MV-4-11 (cell line): ENCODE measurements at places on chromosomes 13 and 19.
A peak's percentile ranks its signal among the peaks of the same experiment; 100 is the strongest.

- peak; percentile 83 for DNase-seq
These were observed 62.1 kb upstream of the TPM4 start for GRCh38 chr19:16013851-16014840.

DNA sequence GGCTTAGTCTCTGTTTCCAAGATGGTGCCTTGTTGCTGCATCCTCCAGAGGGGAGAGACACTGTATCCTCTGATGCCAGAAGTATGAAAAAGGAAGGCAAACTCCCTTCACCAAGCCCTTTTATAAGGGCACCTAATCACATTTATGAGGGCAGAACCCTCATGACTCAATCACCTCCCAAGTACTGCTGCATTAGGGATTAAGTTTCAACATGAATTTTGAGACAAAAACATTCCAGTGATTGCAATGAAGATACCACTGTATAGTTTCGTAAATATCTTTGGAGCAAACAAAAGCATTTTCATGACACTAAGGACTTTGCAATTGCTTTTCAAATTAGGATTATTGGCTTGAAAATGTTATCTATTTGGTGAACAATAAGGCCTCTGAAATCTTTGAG, 63.8 kb downstream of the RNF17 start:
- no peak for DNase-seq

- peak; percentile 48 for DNase-seq
These were observed 11.0 kb downstream of the TSHZ3 start for GRCh38 chr19:31338069-31338776.

- DNase-seq = no peak
These were observed 1.0 kb downstream of the DIRAS1 start for GRCh38 chr19:2719920-2720776.

DNA sequence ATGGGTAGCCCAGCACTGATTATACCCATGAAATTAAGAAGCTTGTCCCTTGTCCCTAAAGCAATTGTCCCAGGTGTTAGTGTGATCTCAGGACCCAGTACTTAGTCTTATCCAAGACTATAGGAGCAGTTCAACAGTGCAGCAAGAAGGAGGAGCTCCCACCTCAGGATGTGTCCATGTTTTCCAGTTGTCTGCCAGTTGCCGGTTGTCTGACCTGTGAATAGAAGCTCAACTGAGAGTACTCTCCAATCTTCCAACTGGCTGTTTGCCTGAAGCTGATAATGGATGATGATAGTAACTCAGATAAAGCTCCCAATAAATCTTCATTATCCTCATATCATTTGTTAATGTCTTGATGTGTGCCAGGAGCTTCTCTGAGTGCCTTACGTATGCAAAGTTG, 107.2 kb upstream of the HTR2A start:
- DNase-seq = no peak

- no peak for DNase-seq
These were observed 121.0 kb downstream of the COG6 start for GRCh38 chr13:39776439-39776838.

GRCh38 chr19:36258028-36258875, 43.3 kb downstream of the ZNF146 start:
- no peak for DNase-seq

- no peak for DNase-seq
These were observed 687.1 kb downstream of the PCDH17 start for GRCh38 chr13:58318495-58319167.

GRCh38 chr19:46983097-46983496, 36.5 kb upstream of the NPAS1 start:
- no peak for DNase-seq

GRCh38 chr13:66139701-66140100, 1090.4 kb downstream of the PCDH9 start:
- peak; percentile 57 for DNase-seq

DNA sequence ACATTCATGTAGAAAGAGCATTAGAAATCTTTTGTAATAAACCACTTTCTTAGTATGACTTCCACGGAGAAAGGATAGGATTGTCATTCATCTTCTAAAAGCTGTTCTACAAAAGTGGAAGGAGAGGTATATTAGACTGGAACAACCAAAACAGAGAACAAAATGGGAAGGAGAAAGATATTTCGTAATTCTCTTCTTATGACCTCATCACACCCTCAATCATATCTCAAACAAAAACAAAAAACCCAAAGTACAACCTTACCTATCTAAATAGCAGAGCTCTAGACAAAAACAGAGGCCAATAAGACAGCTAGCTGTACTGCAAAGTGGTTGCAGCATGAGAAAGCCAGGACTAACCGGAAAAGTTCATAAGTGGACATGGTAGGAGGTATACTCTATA, 46.3 kb downstream of the DACH1 start:
- DNase-seq = no peak

DNA sequence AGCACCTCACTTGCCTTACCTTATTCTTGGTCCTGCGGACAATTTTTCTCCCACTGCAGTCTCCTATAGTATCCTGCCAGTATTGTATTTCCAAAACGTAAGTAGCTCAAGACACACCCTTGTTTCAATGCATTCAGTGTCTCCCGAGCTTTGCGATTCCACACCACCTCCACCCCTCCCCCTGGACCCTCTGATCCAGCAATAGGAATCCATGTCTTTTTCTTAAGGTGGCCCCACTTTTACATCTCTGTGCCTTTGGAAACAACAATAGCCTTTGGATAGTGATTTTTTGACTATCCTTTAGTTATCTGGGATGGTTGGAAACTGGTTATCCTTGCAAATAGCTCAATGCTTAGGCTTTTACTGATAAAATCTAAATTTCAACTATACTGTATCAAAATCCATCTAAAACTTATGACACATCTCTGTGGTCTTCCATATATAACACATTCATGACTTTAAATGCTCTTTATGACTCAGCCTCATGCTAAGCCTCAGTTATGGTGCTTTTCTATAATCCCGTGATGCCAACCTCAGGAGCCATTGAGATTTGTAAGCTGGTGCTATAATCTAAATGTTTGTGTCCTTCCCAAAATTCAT, 27.1 kb downstream of the FAM216B start:
- peak; percentile 25 for DNase-seq

DNA sequence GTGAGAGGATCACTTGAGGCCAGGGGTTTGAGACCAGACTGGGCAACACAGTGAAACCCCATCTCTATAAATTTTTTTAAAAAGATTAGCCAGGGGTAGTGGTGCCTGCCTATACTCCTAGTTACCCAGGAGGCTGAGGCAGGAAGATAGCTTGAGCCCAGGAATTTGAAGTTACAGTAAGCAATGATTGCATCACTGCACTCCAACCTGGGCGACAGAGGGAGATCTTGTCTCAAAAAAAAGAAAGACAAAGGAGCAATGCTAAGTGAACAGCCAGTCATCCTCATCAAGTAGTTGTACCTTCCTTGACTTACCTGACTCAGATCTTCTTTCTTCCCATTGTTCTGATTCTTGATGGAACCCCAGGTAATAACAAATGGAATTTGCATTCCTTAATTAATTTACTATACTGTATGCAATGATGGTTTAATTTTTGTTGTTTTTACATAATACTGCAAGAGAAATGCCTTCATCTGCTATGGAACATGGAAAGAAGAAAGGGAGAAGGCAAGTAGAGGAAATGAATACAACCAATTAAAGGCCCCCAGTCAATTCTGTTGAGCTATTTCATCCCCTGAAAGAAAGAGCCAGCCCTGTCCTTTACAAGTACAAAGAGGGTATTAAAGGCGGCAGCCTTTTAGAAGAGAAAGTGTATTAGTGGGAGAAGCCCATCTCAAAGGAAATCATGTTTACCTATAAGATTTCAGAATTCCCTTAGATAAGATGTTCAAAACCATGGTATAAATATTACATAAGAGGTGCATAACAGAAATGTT, 316.7 kb downstream of the DIAPH3 start:
- no peak for DNase-seq

GRCh38 chr19:44050740-44051649, 841 bp upstream of the ZNF223 start:
- DNase-seq = no peak

DNA sequence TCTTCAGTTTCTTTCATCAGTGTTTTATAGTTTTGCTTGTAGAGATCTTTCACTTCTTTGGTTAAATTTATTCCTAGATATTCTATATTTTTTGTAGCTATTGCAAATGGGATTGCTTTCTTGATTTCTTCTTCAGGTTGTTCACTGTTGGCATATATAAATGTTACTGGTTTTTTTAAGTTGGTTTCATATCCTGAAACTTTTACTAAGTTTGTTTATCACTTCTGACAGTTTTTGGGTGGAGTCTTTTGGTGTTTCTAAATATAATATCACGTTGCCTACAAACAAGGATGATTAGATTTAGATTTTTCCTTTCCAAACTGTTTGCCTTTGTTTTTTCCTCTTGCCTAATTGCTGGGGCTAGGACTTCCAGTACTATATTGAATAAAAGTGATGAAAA, 109.7 kb downstream of the PAN3 start:
- DNase-seq = peak; percentile 86

- peak; percentile 84 for DNase-seq
These were observed 364.2 kb downstream of the IRS2 start for GRCh38 chr13:109422161-109422560.

DNA sequence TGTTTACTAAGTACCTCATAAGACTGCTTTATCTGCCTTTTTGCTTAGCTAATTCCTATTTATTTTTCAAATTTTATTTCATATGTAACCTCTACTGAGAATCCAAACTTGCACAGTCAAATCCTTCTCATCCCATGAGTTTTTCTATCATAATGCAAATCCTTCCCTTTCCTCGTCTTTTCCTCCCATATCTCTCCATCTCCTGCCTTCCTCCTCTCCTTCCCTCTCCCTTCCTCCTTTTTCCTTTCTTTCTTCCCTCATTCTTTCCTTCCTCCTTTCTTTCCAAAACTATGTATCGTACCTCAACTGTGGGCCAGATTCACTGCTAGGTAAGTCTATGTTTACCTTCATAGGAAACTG, 201.4 kb upstream of the TMTC4 start:
- DNase-seq = no peak

- DNase-seq = no peak
These were observed 606.6 kb downstream of the DCT start for GRCh38 chr13:93872786-93873347.

GRCh38 chr13:41502673-41503072, 45.3 kb downstream of the RGCC start:
- DNase-seq = no peak

DNA sequence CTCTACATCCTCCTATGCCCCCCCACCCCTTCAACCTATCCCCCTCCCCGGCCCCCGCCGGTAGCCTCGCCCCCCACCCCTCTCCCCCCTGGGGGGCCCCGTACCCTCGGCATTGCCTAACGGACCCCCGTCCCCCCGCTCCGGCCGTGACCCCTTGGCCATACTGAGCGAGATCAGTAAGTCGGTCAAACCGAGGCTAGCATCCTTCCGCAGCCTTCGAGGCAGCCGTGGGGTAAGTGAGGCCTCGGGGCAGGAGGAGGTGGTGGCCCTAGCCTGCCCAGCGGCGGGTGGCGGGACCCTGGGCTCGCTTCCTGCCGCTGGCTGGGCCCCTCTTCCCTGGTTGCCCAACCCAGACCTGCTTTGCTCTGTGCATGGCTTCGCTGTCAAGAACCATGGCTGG, 6.5 kb downstream of the TRIP10 start:
- DNase-seq = no peak

DNA sequence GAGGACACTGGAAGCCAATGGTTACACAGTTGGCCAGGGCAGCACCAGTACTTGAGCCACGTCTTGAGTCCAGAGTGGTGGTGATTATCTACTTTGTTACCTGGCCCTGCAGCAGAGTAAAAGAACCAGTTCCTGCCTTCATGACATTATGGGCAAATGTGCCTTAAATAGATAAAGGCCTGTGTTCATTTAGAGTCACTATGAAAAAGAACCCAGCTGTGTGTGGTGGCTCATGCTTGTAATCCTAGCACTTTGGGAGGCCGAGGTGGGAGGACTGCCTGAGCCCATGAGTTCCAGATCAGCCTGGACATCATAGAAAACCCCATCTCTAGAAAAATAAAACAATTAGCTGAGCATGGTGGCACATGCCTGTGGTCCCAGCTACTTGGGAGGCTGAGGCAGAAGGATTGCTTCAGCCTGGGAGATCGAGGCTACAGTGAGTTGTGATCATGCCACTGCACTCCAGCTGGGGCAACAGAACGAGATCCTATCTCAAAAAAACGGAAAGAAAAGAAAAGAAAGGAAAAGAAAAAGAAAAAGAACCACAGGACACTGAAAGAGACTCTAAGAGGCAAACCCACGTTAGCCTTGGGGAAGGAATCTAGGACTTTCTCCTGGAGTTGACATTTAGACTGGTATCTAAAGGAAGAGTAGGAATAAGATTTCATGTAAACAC, 3.4 kb upstream of the IRF2BP1 start:
- DNase-seq = no peak

- DNase-seq = no peak
These were observed 97.5 kb downstream of the RGCC start for GRCh38 chr13:41554626-41555386.

DNA sequence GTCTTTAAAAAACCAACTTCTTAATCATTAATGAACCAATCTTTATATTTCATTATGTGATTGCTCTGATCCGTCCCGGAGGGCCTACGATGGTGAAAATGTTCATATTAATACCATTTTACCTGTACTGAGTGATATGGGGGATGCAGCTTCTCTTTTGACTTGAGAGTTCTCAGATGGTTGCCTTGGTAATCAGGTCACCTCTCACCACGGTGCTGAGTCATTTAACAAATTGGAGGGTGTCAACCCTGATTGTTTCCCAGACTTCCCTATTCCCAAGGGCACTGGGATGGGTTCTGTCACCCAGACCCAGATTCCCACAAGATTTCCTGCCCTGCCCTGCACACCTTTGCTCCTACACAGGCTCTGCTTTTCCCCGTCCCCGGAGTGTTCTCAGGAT, 128.5 kb upstream of the TMTC4 start:
- no peak for DNase-seq

DNA sequence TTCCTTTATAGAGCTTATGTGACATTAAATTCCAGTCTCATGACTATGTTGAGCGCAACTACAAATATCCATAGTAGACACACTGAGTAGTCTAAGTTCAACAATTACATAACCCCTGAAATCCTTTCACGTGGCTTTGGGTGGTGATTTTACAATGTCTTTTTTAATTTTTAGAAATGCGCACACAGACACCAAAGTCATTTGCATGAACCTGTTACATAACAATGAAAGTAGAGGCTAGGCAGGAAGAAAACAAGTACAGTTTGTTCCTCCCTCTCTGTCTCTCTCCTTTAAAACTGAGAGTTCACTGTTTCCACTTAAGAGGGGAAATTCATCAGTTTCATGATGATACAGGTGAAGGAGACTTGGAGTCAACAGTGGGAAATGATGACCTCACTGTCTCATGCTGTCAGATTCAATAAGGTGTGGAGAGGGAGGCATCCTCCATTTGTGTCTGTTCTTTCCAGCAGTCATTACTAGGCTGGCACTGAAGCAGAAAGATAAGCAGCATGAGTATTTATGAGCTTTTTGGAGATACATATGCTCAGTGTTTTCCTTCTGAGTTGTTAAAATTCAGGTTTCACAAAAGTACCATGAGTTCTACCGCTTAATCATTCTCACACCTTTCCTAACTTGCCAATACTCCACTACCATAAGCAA, 201.8 kb downstream of the LHFPL6 start:
- DNase-seq = peak; percentile 81

GRCh38 chr19:34733266-34733745, 737 bp upstream of the ZNF181 start:
- DNase-seq = peak; percentile 93

- DNase-seq = peak; percentile 6
These were observed 254.3 kb upstream of the SLITRK1 start for GRCh38 chr13:84136582-84136981.

GRCh38 chr13:23159760-23160637, 20.8 kb upstream of the SGCG start:
- no peak for DNase-seq
